ENCODE measurements at places on chromosomes 16 and 17.

DNA sequence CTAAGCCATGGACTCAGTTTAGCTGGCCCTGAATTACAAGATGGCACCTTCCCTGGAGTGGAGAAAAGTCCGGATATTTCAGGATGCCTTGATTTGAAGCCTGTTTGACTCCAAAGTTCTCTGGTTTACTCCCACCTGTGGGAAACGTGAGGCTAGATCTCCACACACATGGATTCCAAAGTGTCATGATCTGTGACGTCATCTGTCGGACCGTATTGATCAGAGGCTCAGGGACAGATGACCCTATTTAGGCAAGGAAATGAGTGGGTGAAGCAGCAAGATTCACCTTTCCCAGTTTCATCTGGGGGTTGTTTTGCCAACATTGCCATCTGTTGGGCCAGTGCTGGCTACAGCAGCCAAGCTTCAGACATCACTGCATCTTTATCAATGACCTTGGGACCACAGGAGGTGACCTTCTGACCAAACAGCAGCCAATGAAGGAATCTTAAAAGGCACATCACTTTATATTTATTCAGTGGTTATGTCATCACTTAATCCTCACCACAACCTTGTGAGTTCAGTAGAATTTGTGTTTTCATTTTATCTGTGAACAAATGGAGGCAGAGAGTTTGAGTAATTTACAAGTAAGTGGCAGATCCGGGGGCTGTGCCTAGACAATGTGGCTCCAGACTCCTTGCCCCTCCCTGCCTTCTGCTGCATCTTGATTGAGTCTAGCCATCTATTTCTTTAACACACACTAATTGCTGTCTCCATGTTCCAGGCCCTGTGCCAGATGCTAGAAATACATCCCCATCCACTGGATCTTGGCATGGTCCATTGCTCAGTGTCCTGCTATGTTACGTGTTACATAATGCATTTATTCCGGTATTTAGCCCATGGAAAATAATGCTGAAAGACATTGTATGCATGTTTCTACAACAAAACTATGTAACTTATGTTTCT lies 1.5 kb upstream of the CDH13 start:
- DNase-seq: no peak

DNA sequence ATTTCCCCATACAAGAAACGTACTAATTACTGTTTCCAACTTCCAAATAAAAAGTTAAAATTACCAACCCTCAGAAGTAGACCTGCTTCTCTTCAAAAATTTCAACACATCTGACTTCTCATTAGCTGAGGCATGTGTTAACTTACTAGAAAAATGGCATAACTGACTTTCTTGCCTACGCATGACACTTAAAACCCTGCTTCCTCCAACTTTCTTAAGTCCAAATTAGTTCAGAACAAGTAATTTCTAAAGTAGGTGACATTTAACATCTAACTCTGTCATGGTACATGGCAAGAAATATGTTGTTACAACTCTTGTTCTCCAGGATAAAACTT lies 6.7 kb downstream of the USP7 start:
- DNase-seq: no peak

- DNase-seq: no peak
These were observed 9.3 kb downstream of the MMP2 start for GRCh38 chr16:55488306-55488705.

- peak; percentile 74 for DNase-seq
These were observed at the start of gene BMERB1 for GRCh38 chr16:15434425-15435215. Gene BMERB1 (plus strand): TSS chr16:15434588. CDS start chr16:15434654, 66 bp downstream.

- DNase-seq: no peak
These were observed 2.0 kb downstream of the PRAC2 start for GRCh38 chr17:48725004-48725287.

GRCh38 chr17:13400491-13400890 lies 201.2 kb downstream of the HS3ST3A1 start:
- DNase-seq: no peak

DNA sequence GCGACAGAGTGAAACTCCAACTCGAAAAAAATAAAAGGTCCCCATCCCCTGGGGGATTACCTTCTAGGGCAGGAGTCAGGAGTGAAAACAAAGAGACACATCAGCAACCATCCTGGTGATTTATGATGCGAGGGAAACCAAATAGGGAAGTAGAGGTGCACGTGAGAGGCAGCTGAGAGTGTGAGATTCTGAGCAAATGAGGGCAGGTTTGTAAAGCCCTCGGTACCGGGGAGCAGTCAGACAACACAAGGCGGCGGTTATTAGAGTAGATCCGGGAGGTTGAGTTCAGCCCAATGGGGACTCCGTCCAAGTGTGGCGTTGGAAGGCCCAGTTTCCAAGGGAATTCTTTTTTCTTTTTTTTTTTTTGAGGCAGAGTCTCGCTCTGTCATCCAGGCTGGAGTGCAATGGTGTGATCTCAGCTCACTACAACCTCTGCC lies 7.4 kb upstream of the ARMC7 start:
- no peak for DNase-seq

GRCh38 chr17:78784352-78784751 lies 2.3 kb upstream of the CYTH1 start:
- DNase-seq: no peak
